ENCODE measurements at places on chromosomes 3 and 15.
A peak's percentile ranks its signal among the peaks of the same experiment; 100 is the strongest.

DNA sequence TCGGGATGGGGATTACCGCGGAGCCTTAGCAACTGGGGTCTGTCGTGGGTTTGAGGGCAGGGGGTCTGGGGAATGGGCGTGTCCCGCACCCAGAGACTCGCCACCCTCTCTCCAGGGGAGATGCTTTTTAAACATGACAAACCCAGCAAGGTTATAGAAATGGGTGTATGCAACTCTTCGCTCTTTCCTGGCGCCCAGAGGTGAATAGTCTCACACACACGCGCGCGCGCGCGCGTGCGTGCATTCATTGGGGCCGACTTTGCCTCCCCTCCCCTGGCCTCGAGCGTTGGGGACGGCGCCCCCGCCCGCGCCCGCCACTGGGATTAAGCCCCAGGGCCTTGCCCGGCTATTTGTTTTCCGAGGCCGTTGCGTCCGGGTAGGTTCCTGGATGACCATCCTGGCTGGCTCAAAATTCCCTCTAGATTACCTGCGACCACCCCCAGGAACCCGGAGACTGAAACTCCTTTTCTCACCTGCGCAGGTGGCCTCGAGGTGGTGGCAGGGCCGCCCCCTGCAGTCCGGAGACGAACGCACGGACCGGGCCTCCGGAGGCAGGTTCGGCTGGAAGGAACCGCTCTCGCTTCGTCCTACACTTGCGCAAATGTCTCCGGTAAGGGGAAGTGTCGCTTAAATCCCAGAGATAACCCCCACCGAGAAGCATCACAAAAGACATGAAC, 777 bp downstream of the GPR160 start:
- DNase-seq = peak; percentile 17

GRCh38 chr15:76221085-76221767, 90.0 kb downstream of the ETFA start:
- DNase-seq = no peak

DNA sequence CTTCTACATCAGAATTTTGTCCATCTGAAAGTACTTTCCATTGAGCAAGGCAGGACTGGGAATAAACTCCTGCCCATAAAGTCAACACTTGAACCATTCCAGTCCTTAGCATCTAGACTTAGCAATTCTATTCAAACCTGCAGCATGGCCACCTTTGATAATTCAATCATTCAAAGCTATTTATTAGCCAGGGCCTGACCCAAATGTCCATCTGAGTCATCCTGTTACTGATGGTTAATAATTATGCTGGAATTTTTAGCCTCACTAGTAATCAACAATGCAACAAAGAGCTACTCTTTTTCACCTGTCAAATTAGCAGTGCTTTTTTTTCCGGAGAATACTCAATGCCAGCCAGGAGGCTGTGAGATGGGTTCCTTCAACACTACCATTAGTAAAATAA, 72.7 kb upstream of the SNRK start:
- DNase-seq = no peak

GRCh38 chr3:464255-464654, 267.7 kb downstream of the CHL1 start:
- DNase-seq = no peak

DNA sequence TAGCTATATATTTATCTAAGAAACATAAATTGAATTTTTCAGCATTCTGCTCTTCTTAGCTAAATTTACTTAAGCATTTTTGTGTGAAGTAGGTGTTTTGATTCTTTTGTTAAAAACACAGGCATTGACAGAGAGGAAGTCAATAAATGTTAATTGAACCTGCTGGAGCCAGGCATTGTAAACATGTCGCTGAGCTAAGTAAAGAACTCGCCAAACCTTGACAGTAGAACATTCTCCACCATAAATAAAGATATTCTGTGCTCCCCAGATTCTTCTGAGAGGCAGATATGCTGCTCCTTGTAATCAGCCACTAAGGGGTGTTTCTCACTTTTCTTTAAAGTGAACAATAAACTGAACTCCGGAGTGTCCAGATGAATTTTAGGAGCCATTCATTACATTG, 38.4 kb downstream of the SYNM start:
- DNase-seq = no peak

- DNase-seq = no peak
Observed at GRCh38 chr15:91409387-91409786, 309.3 kb downstream of the SV2B start.

GRCh38 chr3:177746337-177746933, 549.2 kb upstream of the TBL1XR1 start:
- DNase-seq = no peak

DNA sequence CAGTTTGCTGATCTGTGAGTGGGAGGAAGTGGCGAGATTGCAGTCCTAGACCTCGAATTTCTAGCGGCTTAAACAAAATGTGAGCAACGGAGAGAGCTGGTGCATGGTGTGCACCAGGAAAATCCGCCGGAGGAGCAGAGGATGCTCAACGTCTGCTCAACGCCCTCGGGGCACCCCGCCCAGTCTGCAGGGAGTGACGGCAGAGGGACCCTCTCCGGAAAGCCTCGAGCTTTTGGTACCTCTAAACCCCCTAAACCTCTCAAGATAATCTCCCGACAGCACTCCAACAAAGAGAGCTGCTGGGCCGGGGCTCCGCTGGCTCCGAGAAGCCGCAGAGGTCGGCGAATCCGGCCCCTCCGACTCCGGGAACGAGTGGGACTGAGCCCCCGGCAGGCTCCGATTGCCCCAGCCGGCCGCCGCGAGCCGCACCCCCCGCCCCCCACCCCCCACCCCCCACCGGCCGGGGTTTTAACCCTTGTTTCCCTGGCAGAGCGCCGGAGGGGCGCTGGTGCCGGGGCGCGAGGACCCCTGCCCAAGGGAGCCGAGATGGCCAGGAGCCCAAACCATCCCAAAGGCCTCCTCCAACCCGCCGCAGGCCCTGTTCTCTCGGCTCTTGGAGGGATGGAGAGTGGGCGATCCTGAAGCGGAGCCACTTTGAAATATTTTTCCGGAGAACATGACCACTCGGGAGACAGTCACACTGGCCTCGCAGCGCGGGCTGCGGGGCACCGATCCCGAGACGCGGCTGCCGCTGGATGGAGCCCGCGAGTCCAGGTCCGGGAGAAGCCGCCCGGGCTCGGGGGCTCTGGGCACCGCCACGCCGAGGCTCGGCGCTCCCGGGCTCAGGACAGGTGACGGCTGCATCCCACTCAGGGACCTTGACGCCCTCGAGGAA, 1.5 kb downstream of the MEGF11 start:
- peak; percentile 28 for DNase-seq

DNA sequence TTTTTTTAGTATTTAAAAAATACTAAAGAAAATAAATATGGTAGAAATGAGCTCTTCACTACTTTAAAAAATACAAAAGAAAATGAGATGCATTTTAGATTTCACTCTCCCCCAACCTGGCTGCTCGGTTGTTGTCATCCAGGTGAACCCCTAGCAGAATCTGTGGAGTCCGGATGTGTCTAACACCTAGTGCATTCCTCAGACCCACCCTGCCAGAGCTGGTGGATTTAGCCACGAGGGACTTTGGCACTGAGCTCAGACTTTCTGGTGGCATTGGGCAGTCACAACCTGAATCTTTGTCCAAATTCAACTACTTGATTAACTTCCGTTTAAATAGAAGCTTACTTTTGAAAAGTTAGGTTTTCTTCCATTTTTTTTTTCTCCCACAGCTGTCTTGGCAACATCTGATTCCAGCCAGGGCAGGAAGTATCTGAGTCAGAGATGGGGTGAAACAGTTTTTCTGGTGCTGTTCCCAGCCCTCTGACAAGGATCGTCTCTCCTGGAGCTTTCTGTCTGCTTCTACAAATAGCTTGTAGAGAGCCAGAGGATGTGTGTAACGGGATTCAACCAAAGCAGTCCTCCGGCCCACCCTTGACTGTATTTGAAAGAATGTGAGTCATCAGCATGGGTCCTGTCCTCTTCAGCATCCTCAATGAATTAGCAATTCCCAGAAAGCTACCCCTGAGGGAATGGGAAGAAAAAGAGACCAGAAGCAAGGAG, 301.8 kb upstream of the MCTP2 start:
- DNase-seq = no peak

GRCh38 chr15:70513819-70514218, 249.5 kb downstream of the UACA start:
- DNase-seq = no peak

- no peak for DNase-seq
Observed at GRCh38 chr3:125067225-125067624, 11.4 kb upstream of the HEG1 start.

GRCh38 chr15:44327578-44327977, 39.1 kb downstream of the GOLM2 start:
- no peak for DNase-seq

GRCh38 chr3:52773361-52774065, 2.8 kb upstream of the NEK4 start:
- DNase-seq = no peak

DNA sequence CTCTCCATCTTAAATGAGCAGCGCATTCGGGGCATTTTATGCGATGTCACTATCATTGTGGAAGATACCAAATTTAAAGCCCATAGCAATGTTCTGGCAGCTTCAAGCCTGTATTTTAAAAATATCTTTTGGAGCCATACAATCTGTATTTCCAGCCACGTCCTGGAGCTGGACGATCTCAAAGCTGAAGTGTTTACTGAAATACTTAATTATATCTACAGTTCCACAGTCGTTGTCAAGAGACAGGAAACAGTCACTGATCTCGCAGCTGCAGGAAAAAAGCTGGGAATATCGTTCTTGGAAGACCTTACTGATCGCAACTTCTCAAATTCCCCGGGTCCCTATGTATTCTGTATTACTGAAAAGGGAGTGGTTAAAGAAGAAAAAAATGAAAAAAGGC, 44.4 kb upstream of the RASA2 start:
- DNase-seq = no peak

GRCh38 chr3:188581792-188582191, 427.8 kb downstream of the LPP start:
- no peak for DNase-seq

GRCh38 chr3:97954228-97954827, 17.9 kb downstream of the RIOX2 start:
- no peak for DNase-seq

DNA sequence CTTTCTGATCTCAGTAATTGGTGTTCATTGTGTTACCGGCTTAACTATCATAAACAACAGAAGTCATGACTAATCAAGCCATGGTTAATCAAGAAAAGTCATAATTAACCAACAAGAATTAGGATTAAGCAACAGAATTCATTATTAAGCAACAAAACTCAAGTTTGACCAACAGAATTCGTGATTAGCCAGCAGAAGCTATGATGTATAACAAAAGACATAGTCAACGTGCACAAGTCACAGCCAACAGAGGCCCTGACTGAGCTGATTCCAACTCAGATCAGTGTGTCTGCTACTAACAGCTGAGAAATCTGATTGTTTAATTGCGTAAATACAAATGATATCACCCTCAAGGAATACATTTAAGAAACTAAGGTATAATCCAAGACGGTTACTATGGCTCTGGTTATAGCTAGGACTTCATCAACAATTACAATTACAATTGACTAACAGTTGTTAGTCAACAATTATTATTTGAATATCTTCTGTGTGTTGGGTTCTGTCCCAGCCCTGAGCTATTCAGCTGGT, 67.7 kb downstream of the RARB start:
- DNase-seq = no peak

GRCh38 chr15:63597821-63598220, 634 bp downstream of the FBXL22 start:
- no peak for DNase-seq

DNA sequence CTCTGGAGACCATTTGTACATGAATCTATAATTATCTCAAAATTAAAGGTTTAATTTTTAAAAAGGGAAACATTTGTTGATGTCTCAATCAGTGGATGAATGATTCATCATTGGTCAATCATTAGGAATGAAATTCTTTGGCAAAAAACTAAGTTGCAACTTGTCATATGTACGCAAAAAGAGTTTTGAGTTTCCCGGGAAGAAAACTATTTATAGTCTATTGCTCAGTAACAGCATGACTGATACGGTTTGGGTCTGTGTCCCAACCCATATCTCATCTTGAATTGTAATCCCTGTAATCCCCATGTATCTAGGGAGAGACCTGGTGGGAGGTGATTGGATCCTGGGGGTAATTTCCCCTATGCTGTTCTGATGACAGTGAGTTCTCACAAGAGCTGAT, 765.8 kb upstream of the ROBO1 start:
- no peak for DNase-seq

- DNase-seq = no peak
Observed at GRCh38 chr15:94306700-94307650, 75.6 kb downstream of the MCTP2 start.

- DNase-seq = no peak
Observed at GRCh38 chr3:55888282-55888885, 401.3 kb upstream of the WNT5A start.

DNA sequence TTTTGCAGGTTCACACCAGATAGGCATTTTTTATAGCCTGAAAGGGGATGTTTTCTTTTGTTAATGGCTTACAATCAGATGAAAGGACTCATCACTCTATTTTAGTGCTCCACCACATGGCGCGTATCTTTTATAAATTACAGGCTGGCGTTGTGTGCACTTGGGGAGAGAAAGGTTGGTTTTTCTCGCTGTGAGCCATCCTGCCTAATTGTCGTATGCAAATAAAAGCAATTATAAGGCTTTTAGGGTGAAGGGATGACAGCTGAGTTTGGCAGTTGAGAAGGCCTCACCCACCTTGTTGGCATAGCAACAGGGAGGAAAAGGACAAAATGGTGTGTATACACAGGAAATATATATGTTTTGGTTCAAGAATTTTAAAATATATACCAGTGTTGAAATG, 268.0 kb downstream of the NR2F2 start:
- DNase-seq = no peak

DNA sequence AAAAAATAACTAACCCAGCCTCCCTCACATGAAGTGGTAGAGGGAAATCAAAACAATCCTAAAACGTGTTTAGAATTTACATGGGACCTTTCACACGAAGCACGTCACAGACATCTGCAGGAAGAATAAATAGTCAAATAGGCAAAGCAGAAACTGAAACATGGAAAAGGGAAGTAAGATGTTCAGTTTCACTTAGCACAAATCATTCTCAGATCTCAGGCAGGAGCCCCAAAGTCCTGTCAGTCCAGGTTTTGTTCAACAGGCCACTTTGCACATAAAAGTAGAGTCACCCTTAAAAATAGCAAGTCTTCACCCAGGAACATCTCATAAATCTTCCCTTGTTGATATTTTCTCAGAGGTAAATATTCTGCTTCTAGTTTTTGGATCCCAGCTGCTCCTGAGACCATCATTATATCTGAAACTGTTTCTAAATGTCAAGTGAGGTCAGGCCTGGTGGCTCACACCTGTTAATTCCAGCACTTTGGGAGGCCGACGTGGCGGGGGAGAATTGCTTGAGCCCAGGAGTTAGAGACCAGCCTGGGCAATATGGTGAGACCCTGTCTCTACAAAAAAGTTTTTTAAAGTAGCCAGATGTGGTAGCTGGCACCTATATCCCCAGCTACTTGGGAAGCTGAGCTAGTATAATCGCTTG, 1.9 kb downstream of the RUBCN start:
- no peak for DNase-seq

- no peak for DNase-seq
Observed at GRCh38 chr15:60391722-60392315, 6.0 kb downstream of the ANXA2 start.

GRCh38 chr3:183324083-183324482, 71.0 kb downstream of the B3GNT5 start:
- no peak for DNase-seq
